ENCODE measurements at places on chromosomes 7 and 10.

DNA sequence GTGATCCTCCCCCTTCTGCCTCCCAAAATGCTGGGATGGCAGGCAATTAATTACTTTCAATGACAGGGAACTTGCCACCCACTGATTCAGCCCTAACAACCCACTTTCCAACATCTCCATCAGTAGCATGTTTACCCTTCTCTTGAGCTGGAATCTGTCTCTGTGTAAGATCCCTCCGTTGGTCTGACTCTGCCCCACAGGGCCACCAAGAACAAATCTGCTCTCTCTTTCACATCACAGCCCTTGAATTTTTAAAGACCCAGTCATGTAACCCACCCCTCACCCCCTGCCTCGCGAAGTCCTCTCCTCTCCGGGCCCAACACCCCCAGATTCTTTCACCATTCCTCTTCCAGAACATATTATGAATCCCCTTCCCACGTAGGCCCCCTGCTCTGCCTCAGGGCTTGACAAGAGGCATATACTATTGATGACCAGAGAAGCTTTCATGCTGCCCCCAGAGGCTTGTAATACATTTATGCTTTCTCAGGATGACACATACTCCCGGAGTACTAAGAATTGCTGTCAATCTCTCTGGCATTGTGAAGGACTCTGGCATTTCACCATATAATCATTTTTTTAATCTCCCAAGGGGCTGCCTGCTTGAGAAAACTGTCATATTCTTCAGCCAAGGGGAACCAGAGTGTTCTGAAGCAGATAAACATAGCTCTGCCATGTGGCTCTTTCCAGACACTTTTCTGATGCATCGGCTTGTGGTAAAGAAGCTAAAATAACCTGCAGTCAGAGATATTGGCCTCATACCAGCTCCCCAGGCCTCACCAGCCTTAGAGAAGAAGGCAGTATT lies 179.2 kb upstream of the AUTS2 start:
- no peak for DNase-seq

- DNase-seq: no peak
Observed at GRCh38 chr7:20301311-20301939, 29.3 kb upstream of the ITGB8 start.

DNA sequence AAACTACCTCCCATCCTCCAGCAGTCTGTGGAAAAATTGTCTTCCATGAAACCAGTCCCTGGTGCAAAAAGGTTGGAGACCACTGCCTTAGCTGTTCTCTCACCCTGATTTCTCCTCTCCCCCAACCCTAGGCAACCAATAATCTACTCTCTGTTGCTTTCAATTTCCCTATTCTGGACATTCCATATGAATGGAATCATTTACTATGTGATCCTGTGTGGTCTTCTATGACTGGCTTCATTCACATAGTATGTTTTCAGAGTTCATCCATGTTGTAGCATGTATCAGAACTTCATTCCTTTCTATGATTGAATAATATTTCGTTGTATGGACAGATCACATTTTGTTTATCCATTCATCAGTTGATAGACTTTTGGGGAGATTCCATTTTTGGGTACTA lies 38.3 kb upstream of the DLG5 start:
- no peak for DNase-seq

DNA sequence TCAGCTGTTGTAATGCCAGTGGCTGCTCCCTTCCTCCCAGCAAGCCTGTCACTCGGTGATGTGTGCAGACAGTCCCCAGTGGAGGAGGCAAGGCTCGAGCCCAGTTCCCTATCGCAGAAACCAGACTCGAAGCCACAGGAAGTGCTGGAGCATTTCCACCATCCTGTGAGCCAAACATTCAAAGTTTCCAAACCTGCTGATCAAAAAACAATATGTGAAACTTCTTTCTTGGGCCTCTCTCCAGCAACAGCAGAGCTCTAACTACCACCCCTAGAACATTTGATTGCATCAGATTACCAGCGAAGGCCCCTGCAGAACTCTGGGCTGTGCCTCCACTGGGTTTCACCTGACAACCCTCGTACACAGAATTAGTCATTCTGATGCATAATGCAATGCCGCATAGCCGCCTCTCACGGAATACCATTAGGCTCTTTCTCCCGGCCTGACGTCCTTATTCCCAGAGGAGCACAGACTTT lies 94.0 kb downstream of the ELMO1 start:
- no peak for DNase-seq

DNA sequence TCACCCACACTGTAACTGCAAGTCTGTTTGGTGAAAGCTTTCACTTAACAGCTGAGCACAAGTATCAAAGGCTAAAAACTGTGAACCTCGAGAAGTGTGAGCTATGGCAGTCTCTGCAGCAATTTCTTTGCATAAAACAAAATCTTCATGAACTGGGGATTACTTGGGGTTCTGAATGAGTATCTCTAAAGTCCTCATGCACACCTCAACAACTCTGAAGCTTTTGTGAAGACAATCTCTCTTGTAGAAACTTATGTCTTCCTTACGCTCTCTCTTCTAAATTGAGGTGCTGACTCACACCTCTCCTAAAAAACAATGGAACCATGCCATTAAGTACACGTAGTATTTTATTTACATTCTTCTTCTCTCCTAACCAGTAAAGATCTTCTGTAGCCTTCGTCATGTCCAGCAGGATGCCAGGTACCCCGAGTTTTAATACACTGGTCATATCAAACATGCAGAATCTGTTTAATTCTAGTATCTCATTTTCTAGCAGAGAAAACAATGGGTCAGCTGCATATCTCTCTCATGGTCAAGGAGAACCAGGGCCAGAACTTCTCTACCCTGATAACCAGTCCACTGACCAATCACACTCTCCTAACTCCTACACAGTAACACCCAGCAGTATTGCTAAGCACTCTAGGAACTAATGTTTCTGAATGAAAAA lies 76.9 kb downstream of the UBE2H start:
- DNase-seq: no peak

- no peak for DNase-seq
Observed at GRCh38 chr7:148919859-148920258, 35.8 kb upstream of the EZH2 start.

DNA sequence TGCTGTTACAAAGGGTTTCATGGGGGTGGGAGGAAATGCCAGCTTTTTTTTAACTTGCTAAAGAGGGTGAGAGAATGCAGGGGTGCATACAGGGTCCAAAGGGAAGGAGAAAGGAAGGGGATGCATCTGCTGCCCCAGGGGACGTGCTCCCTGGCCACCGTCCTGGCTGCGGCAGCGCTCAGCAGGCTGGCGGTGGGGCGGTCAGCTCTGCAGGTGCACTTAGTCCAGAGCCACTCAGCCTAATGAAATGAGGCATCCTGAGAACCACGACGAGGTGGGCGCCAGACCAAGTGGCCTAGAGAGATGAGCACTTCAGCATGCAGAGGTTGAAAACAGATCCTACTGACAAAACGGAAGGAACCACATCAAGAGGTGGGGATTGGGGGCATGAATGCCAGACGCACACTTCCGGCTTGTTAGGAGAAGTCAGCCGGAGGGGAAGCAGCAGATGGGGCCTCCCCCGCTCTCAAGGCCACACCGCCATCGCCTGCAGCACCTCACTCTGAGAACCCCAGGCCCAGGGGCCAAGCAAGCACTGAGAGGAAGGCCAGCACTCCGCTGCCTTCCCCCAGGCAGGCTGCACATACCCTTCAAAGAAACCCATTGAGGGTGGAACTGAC lies 94.5 kb downstream of the MAD1L1 start:
- DNase-seq: no peak

- DNase-seq: no peak
Observed at GRCh38 chr7:145909991-145910513, 206.5 kb upstream of the CNTNAP2 start.

- no peak for DNase-seq
Observed at GRCh38 chr7:118285358-118285757, 60.9 kb downstream of the ANKRD7 start.

DNA sequence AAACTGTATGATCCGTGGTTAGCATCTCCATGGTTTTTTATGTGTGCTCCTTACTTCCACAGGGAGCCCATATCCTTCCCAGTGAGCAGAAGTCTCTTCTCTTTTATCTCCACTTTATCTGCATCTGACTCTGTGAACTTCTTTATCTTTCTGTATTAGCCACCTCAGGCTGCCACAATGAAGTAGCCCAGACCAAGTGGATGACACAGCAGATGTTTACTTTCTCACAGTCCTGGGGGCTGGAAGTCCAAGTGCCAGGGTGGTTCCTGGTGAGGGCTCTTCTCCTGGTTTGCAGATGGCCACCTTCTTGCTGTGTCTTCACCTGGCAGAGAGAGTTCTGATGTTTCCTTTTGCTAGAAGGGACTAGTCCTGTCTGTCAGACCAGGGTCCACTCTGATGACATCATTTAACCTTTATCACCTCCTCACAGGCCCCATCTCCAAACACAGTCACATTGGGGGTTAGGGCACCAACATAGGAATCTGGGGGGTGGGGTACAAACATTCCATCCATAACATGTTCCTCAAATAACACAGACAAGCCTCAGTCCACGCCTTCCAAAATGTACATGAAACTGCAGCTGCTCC lies 108.5 kb upstream of the RNF32 start:
- DNase-seq: no peak

DNA sequence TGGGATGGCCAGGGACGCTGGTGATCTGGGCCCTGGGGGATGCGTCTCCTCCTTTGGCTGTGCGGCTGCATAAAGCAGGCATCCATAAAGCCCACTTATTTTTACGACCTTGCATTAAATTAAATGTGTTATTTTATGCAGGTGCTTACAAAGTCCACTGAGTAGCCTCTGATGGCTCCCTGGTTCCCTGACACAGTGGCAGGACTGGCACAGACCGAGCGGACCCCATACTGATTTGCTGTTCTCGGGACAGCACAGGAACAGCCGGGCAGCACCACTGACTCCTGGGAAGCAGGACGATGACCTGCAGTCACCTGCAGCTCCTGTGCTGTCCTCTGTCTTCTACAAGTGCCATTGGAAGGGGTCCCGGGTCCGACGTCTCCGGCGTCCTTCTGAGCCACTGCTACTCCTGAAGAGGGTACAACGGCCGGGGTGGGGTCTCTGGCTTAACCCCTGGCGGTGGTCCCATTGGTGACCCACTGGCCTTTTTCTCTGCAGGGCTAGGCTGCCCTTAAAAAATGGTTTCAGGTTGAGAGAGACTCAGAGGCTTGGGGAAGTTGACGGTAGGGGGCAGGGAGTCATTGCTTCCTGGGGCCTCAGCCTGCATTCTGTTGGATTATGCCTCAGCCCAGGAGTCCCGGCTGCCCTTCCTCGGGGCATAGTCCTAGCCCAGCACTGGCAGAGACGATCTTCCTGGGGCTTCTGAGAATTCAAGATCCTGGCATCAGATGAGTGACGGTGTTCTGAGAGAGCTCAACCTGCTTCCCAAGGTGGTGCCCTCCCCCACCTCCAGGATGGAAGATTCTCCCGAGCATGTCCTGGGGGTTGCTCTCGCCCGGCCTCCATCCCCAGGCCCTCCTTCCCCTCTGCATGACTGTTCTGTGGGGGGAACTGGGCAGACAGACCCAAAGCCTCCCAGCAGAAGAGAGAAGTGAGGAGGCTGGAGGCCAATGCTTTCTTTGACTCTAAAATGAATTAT lies 330.1 kb downstream of the ADARB2 start:
- no peak for DNase-seq

DNA sequence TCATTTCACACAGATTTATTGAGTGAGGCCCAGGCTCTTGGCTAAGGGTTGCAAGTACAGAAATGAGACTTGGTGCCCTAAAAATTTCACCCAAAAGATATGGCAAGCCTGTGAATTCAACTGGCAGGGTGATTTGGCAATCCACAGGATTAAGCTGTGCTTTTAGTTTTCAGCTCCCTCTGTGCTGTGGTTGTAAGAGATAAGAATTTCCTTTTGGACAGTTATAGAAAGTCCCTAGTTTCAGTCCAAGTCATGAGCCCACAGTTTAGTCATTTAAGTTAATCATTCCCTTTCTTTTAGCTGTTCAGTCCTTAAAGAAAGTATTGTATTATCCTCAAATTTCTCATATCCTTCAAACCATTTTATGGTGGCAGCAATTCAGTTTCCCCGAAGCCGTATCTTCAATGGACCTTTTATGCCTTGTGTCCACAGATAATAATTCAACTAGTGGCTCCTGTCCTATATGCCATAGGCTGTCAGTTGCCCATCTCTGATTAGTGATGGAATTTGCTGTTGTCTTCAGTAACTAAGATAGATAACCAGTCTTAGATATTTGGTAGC lies 73.4 kb upstream of the NAMPT start:
- DNase-seq: no peak

DNA sequence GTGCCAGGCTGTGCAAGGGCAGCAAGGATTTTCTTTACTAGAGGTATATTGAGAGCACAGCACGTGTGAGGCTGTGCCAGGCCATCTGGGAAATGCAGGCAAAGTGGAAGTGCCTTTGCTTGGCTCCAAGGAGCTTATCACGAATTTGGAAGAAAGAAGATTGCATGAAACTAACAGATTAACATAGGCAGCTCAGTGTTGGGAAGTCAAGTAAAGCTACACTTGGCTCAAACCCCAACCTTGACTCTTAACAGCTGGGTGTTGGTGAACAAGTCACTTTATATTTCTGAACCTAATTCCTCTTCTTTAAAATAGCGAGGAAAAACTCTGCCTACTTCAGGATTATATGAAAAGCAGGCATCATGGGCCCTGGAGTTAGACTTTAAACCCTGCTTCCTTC lies 105.2 kb downstream of the PLCE1 start:
- no peak for DNase-seq

DNA sequence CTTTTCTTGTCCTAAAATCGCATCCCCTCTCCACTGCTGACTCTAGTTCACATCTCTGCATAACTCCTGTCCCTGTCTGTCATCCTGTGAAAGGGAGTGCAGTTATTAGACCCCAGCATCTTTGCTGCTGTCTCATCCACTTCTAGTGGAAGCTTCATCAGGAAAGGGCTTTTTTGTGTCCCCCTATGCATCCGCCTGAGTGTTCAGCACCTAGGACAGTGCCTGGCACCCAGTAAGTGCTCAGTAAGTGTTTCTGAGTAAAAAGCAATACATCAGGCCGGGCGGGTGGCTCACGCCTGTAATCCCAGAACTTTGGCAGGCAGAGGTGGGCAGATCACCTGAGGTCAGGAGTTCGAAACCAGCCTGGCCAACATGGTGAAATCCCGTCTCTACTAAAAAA lies 211.8 kb upstream of the FOXK1 start:
- DNase-seq: no peak

DNA sequence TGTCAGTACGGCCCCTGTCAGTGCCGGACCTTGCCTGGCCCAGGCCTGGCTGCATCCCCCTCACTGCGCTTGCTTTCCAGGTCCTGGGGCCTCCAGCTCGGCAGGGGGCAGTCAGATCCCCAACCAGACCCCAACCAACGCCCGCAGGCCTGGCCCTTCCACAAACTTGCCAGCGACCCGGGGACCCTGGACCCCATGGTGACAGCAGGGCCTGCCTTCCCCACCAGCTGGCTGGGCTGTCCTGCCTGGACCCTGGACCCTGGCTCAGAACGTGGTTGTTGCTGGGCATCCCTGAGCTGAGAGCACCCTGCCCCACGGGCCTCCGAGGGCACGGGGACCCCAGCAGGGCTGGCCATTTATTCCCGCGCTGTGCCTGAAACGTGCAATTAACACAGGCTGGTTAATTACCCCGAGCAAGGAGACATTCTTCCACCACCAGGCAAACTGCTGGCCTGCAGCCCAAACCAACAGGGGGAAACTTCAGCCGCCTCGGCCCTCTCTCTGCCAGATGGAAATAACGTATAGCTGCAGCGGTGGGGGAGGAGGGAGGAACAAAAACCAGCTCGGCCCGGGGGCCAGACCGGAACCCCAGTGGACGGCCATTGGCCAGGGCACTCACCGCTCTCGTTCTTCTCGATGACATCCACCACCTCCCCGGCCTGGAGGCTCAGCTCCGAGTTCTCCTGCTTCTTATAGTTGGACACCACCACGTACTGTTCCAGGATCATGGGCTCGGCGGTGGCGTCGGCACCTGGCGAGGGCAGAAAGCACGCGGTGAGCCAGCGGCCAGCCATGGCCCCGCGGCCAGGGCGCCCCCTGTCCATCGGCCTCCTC lies 167.1 kb downstream of the NEURL1 start:
- DNase-seq: no peak
